A549 treated with CORT108297 at 1 μM for 4 hours (cell line): ENCODE measurements at places on chromosomes 2 and 18. TPM values are rescaled to one million over a fixed set of nuclear protein-coding genes. Genes with fewer than 3 reads are reported as not detected.

SERPINB3 gene
- 0.06 to 0.17 TPM (median 0.08 TPM) in 5 replicates for total RNA-seq

CPLX4 gene
- total RNA-seq, result not detected in 5 replicates

SERPINB11 gene
- total RNA-seq, result 0.07 to 0.13 TPM (median 0.10 TPM) in 3 of 5 replicates, not detected in the others

FMNL2 gene
- total RNA-seq, result 26.0 to 34.8 TPM (median 32.0 TPM) in 5 replicates

PLGLB2 gene
- 0.13 to 0.35 TPM (median 0.25 TPM) in 4 of 5 replicates, not detected in the other for total RNA-seq
